ENCODE measurements at places on chromosomes 3 and 15.

- no peak for DNase-seq
These were observed 67.8 kb upstream of the ZBED2 start for GRCh38 chr3:111662907-111663306.

- DNase-seq, result no peak
These were observed 679 bp downstream of the RPL35A start for GRCh38 chr3:197950677-197951061.

- no peak for DNase-seq
These were observed 22.1 kb upstream of the MGLL start for GRCh38 chr3:127844326-127844942.

DNA sequence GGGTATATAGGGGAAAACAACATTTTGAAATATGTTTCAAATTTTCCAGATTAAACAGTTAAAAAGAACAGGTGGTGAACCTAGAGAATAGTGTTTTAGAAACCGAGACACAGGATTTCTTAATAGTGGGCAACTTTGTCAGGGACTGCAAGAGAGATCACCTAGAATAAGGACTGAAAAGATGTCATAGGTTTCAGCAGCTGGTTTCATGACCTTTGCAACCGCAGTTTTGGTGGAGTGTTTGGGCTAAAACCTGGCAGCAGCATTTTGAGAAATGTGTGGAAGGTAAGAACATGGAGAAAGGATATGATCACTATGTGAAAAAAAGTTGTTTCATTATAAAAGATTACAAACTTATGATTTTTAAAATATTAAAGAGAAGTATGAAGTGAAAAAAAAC is 34.9 kb downstream of the PRKCI start:
- DNase-seq, result no peak

GRCh38 chr15:42494998-42495360 is 455 bp upstream of the SNAP23 start:
- no peak for DNase-seq

DNA sequence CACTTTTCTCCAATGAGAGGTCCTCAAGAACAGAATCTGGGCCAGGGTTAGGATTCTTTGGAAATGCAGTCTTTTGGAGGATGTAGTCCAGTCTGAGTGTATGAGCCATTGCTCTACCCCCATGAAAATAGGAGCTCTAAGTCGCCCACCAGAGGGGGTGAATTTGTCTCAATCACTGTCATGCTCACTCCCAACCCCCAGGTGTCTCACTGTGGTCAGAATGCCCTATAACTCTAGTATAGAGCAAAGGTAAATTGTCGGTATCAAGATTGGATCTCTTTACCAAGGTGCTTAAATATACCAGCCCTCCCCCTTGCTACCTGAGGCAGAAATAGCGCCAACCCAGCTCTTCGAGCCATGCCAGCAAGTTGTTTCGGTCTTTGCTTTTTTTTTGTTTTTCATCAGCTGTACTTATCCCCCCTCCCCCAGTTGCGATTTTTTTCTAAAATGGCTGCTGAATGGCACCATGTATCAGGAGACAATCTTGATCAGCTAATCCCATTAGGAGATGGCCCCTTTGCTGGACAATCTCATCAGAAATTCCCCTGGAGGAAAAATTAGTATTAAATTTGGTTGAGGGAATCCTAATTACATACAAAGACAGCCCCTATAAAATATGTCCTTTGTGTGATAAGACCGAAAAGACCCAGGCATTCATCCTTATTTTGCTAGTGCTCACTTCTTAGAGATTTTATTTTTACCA is 130.7 kb downstream of the EBLN2 start:
- no peak for DNase-seq

DNA sequence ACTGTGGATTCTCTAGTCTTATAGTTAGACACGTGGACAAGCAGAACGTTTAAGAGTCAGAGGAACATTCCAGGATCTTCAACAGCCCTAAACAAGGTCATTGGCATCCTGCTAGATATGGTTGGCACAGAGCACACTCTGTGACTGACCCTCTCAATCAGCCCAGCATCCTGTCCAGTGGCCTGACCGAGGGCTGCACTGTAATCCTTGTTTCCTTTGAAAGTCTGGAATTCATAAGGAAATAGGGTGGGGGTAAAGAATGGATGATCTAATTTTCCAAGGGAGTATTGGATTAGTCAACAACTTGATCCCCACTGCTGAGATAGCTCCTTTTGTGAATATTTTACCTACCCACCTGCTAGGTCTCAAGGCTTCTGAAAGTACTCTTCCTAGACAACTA is 94.5 kb upstream of the DLG1 start:
- no peak for DNase-seq

DNA sequence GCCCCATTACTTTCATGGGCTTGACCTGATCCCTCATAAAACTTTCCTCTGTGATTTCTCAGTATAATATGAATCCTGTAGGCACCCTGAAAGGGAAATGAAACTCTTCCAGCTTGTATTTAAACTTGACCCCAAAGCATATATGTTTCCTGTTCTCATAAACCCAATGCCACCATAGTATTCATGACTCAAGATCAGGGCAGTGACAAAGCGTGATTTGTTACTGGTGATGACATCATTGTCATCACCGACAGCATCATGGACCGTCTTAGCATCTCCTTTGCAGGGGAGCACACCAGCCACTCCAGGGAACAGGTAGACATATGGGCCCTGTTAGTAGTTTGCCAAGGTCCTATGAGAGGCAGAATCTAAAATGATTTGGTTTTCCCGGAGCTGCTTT is 741.2 kb downstream of the NR2F2 start:
- DNase-seq, result no peak

DNA sequence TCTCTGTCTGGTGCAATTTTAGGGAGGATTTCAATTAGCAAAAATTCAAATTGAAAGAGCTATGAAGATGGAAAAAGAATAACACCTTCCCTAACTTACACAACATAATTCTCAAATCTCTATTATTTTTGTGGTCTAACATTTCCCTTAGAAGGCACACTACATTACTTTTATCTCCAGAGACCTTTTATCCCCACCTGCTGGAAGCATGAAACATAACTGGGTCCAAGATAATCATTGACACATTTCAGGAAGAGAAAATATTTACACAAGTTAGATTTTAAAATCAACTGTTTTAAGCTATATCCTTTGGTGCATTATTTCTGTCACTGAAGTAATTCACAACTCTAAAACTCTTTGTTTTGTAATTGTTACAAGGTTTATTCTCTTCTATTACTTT is 779.5 kb downstream of the ROBO1 start:
- no peak for DNase-seq

GRCh38 chr15:73370151-73370550 is 1.4 kb upstream of the HCN4 start:
- DNase-seq, result no peak

GRCh38 chr15:85620690-85621049 is 174.1 kb downstream of the KLHL25 start:
- DNase-seq, result no peak

DNA sequence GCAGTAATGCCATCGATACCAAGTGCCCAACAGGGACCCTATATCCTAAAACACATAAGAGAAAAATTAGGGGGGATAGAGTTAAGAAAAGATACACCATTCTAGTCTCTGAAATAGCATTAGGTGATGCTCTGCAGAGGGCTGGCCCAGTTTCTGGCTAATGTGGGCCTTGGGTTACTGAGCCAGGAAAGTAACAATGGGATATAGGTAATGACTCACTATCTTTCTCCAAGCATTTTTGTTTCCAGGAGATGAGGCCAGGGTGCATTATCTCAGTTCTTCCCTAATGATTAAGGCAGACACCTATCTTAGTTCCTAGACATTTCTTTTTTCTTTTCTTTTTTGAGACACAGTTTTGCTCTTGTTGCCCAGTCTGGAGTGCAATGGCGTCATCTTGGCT is 50.0 kb downstream of the PRKAR2A start:
- DNase-seq, result no peak

- DNase-seq, result no peak
These were observed 304.8 kb upstream of the STAC start for GRCh38 chr3:36075491-36075890.

- no peak for DNase-seq
These were observed 4.6 kb downstream of the EFCC1 start for GRCh38 chr3:129005526-129006303.

GRCh38 chr15:68822818-68823217 is 2.1 kb upstream of the ANP32A start:
- DNase-seq, result no peak

DNA sequence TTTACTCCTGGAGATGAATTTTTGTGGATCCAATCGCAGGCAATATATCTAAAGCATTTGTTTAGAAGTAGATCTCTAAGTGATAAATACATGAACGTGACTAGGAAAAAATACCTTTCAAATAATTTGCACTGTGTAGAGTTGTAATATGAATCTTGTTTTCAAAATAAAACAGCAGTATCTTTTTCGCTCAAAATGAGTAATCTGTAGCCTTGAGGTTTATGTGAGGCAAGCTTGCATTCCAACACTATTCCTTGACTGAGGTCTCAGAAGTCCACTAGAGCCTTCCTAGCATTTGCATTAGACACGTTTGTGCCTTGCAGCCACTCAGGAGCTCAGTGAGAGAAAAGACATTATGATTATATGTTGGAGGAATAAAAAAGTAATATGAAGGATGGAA is 138.3 kb upstream of the ROBO1 start:
- DNase-seq, result no peak

DNA sequence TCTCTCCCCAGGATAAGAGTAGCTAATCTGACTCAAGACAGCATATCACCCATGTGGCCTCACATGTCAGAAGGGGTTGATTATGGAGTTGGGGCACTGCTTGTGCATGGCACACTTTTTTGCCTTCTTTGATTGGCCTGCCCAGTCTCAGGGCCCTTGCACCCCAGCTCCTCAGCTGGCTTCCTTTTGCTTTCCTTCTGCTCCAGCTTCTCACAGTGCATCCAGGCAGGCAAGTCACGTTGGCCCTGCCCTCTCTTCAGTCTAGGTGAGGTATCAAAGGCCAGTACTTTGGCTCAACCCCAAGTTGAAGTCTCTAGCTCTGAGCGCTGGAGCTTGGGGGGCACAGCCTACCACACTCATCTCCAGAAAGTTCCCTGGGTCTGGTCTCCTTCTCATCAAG is 42.2 kb downstream of the NGRN start:
- no peak for DNase-seq

GRCh38 chr3:195133462-195133861 is 137.5 kb downstream of the XXYLT1 start:
- DNase-seq, result no peak

DNA sequence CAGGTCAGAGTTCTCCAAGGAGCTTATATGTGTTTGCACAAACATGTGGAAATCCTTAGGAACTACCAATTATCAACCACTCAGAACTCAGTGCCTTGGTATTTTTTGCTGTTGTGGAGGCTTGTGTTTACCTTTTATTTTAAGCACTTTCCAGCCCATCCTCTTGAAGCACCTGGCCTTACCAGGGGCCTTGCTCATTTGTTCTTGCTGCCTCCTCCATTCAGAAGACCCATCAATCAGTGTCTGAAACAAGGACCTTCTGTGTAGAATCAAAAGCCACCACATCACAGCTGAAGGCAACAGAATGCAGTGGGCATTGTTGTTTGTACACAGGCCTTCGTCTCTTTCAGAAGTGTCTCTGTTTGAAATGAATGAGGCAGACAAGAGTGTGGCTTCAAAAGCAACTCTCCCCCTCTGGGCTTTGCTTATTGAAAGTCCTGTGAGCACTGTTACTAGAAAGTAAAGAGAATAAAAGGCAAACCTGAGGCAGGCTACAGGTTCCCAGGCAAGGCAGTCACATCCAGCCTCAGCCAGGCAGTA is 24.5 kb upstream of the LIPC start:
- DNase-seq, result no peak

GRCh38 chr3:186413615-186414415 is 51.8 kb upstream of the DGKG start:
- no peak for DNase-seq

- DNase-seq, result no peak
These were observed 1.5 kb downstream of the CYP1A1 start for GRCh38 chr15:74723754-74724334.

- no peak for DNase-seq
These were observed 112.4 kb upstream of the DCBLD2 start for GRCh38 chr3:99013777-99014315.

GRCh38 chr3:5489536-5489935 is 302.0 kb downstream of the EDEM1 start:
- DNase-seq, result no peak

DNA sequence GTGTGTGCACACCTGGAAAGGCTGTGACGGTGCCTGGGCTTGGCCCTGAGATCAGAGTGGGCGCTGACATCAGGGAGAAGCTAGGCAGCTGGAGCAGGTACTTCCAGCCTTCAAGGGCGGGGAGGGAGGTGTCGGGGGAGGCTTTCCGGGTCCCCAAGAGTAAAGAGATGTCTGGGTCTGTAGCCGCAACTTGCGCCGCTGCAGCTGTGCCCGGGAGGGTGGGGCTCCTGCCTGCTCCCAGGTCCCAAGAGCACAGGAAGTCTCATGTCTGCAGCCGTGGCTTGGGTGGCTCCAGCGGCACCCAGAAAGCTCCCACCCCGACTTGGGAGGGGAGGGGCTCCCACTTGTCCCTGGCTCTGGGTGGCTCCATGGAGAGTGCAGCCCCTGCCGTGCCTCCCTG is 103.2 kb upstream of the BNIP2 start:
- no peak for DNase-seq

DNA sequence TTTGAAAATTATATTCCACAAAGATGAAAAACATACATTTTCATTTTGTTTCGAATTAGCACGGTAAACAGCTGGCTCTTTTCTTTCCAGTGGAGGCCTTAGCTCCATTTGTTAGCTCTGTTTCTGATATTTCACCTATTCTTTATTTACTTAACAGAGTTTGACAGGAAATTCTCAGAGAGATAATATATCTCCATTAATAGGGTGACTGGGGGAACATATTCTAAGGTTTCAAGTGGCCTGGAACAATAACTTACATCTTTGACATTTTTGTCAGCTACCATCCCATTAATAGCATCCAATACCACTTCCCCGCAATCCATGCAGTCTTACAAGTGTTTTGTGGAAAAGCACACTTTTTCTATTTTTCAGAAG is 577.6 kb upstream of the MDFIC2 start:
- DNase-seq, result no peak

GRCh38 chr3:17090280-17090983 is 205.7 kb downstream of the PLCL2 start:
- DNase-seq, result no peak

GRCh38 chr3:64220161-64220914 is 4.9 kb downstream of the PRICKLE2 start:
- no peak for DNase-seq

DNA sequence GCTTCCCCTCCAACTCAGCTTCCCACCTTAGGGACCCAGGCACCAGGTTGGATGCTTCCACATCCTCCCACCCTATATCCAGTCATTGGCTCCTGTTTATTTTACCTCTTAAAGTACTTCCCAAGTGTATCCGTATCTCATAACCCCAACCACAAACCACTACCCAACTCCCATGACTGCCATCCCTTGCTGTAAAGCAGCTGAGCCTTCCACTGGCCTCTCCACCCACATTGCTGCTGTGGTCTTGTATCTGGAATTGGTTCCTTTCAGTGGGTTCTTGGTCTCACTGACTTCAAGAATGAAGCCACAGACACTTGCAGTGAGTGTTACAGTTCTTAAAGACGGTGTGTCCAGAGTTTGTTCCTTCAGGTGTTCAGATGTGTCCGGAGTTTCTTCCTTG is 79.8 kb upstream of the HRH1 start:
- DNase-seq, result no peak

- no peak for DNase-seq
These were observed 154.0 kb upstream of the PRICKLE2 start for GRCh38 chr3:64379221-64379620.
